ENCODE measurements at places on chromosomes 5 and 9. TPM values are rescaled to one million over a fixed set of nuclear protein-coding genes. Genes with fewer than 3 reads are reported as not detected.

DNA sequence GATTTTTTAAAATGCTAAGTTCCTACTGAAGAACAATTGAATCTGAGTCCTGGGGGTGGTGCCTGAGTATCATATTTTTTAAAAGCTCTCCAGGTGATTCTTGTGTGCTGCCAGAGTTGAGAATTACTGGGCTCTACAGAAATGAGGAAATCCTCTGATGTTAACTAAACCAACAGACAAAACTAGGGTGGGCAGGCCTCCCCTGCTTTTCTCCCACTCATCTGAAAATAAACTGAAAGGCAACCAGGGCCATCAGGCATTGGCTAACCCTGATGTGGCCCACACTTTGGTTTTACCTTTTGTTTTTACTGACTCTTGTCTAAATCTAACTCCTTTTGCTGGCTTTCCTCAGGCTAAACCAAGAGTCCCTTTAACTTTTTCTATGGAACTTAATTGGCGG, 13.3 kb upstream of the CTNNA1 start:
- H3K36me3 ChIP-seq = no peaks in the 10 kb centered on the region
- H3K4me3 ChIP-seq = no peak overlapping the region
- no peaks in the 10 kb centered on the region for H3K27me3 ChIP-seq
- no peaks in the 10 kb centered on the region for H3K4me1 ChIP-seq
- no peak for DNase-seq

- no peaks in the 10 kb centered on the region for H3K36me3 ChIP-seq
- H3K27ac ChIP-seq = no peak overlapping the region
- no peaks in the 10 kb centered on the region for H3K4me1 ChIP-seq
- DNase-seq = no peak
- H3K4me3 ChIP-seq = no peak overlapping the region
- no peaks in the 10 kb centered on the region for H3K27me3 ChIP-seq
Observed at GRCh38 chr5:18740301-18740700, 1106.0 kb downstream of the TAF11L14 start.

GRCh38 chr5:66443462-66444130, 152.6 kb upstream of the MAST4 start:
- no peaks in the 10 kb centered on the region for H3K4me1 ChIP-seq
- DNase-seq = no peak
- H3K27me3 ChIP-seq = no peaks in the 10 kb centered on the region

PCDHB11 gene
- not detected for polyA plus RNA-seq

- no peak overlapping the region for H3K27ac ChIP-seq
- H3K4me3 ChIP-seq = no peak overlapping the region
- H3K27me3 ChIP-seq = no peaks in the 10 kb centered on the region
- H3K36me3 ChIP-seq = no peaks in the 10 kb centered on the region
Observed at GRCh38 chr5:158747816-158748432, 351.8 kb downstream of the EBF1 start.

ZNG1C gene
- polyA plus RNA-seq = 18.1 TPM

CER1 gene
- not detected for polyA plus RNA-seq

FBXO4 gene
- polyA plus RNA-seq = 5.5 TPM

- no peak overlapping the region for H3K4me3 ChIP-seq
- no peaks in the 10 kb centered on the region for H3K36me3 ChIP-seq
- DNase-seq = peak; percentile 97
- no peaks in the 10 kb centered on the region for H3K27me3 ChIP-seq
- H3K27ac ChIP-seq = peak overlapping the region; percentile 82
Observed at GRCh38 chr9:130451509-130452388, 7.0 kb downstream of the ASS1 start.

- no peaks in the 10 kb centered on the region for H3K36me3 ChIP-seq
- H3K27me3 ChIP-seq = no peaks in the 10 kb centered on the region
- H3K4me3 ChIP-seq = no peak overlapping the region
- H3K4me1 ChIP-seq = peaks cover 54% of the 10 kb centered on the region
- no peak overlapping the region for H3K27ac ChIP-seq
- no peak for DNase-seq
Observed at GRCh38 chr5:15577831-15578230, 77.9 kb downstream of the FBXL7 start.

SLC6A3 gene
- not detected for polyA plus RNA-seq

SPAG8 gene
- polyA plus RNA-seq = not detected

AMBP gene
- polyA plus RNA-seq = not detected

- H3K4me3 ChIP-seq = no peak overlapping the region
- H3K4me1 ChIP-seq = no peaks in the 10 kb centered on the region
- H3K27me3 ChIP-seq = no peaks in the 10 kb centered on the region
- no peak overlapping the region for H3K27ac ChIP-seq
Observed at GRCh38 chr5:102722931-102723330, 32.2 kb upstream of the PAM start.
